ENCODE measurements at places on chromosomes 2 and 18.
A peak's percentile ranks its signal among the peaks of the same experiment; 100 is the strongest.

- DNase-seq: peak; percentile 47
Observed at GRCh38 chr18:74290794-74291471, 830 bp downstream of the CYB5A start.

DNA sequence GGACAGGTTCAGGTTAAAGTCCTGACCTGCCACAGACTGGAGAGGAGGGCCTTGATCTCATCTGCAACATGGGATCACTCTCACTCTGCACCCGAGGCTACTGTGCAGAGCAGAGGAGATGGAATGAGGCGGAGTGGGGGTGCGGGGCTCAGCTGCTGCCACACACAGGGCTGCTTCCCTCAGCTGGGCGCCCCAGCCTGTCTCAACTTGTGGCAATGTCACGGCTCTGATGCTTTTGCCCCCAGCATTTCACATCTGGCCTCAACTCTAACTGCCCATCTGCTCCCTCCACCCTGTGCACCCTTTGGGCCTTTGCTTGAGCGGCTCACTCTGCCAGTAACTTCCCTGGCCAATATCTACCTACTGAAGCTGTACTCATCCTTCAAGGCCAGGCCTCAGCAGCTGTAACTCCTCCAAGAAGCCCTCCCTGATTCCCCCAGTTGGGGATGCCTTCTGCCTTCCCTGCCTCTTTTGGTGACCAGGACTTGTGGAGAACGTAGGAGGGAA, 70.3 kb downstream of the POLR1A start:
- no peak for DNase-seq

GRCh38 chr2:191230174-191230573, 15.0 kb upstream of the MYO1B start:
- DNase-seq: no peak

DNA sequence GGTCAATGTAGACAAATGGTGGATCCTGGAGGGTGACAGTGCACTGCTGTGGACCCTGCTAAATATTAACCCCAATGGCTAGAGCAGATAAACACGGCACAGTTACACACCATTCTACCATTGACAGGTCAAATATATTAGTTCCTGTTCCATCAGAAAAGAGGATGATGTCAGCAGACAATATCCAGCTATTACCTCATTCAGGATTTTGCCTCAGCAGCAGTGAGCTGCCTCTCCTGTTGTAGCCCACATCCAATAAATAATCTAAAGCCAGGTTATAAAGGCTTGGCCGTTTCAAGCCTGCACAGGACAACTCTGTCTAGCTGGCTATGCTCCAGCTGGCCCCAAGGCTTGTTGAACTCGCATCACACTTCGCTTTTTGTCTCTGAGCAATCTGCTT, 31.6 kb upstream of the NETO1 start:
- no peak for DNase-seq

GRCh38 chr2:219252900-219253752, at the start of gene TUBA4B:
TSS of gene TUBA4B (plus strand) at chr2:219253243. CDS start at chr2:219253408, 165 bp downstream.
- peak; percentile 7 for DNase-seq

DNA sequence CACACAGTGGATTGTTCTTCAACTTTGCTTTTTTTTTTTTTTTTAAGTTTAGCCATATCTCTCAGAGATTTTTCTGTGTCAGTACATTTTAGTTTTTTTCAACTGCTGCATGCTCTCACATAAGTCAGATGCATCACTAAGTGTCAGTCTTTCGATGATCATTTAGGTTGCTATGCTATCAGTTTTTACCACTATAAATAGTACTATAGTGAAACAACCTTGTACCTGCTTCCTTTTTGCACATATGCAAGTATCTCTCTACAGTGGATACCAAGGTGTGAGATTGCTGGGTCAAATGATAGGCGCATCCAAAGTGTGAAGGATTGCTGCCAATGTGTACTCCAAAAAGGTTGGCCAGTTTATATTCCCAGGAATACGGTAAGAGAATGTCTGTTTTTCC, 33.5 kb upstream of the MAP4K3 start:
- no peak for DNase-seq

- no peak for DNase-seq
Observed at GRCh38 chr2:30298302-30298701, 67.0 kb downstream of the LBH start.

DNA sequence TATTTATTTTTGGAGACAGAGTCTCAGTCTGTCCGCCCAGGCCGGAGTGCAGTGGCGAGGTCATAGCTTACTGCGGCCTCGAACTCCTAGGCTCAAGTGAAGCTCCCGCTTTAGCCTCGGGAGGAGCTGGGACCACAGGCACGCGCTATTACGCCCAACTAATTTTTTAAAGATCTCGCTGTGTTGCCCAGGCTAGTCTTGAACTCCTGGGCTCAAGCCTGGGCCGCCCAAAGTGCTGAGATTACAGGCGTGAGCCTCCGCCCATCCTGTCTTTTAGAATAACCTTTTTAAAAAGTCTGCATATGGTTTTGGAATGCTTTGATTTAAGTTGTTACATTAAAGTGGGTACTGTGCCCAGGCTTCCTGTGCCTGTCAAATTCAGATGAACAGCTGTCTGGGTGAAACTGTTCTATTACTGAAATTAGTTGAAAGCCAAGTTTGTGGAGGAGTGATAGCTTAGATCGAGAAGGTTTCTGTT, 944 bp downstream of the RAB3GAP1 start:
- no peak for DNase-seq

DNA sequence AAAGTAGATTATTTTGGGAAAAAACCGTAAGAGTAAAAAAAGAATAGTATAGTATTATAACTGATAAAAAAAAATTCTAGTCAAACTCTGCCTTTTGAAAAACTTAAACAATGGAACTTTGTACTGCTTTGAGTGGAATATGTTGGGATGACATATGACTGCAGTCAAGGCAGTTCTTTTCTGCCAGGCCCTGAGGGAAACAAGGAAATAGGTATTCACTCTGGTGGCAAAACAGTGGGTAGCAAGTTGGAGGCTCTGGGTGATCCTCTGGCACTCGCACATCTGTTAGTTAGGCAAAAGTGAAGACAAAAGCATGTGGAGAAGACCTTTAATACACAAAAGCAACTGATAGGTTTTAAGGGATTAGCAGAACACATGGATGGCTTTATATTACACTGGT, 102.2 kb downstream of the ARHGEF33 start:
- no peak for DNase-seq
